ENCODE measurements at places on chromosomes 6 and 20.

DNA sequence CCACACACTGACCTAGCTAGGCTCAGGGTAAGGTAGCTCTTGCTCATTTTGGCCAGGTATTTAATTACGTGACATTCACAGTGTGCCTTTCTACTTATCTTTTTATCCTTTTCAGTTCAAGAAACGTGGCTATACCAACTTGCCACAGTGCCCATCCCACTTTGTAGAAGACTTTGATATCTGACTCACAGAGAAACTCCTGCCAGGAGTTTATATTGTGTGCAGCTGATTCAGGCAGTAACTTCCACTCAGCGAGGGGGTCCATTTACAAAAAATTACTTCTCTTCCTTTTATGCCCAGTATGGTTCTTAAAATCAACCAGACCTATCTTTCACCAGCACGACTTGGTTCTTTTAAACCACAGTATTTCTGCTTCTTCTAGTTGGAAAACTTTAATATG is 75.6 kb downstream of the PRL start:
- no peak for DNase-seq

DNA sequence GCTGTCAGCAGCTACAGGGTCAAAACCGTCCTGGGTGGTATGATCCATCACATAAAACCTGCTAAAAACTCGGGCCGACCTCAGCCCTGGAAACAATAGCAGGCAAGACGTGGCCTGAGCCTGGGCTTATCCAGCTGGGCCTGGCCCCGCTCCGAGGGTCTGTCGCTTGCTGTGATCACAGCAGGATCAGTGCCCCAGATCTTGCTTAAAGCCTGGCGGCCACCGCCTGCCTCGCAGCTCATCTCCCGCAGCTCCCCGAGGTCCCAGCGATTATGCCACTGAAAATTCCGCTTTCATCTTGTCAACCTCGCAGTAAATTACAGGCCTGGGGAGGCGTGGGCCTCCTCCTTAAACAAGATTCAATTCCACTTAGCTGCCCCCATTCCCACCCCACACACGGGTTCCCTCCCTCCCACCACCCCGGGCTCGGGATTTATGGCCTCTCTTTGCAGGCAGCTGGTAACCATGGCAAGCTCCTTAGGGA is 40.1 kb downstream of the CDH22 start:
- DNase-seq: no peak

DNA sequence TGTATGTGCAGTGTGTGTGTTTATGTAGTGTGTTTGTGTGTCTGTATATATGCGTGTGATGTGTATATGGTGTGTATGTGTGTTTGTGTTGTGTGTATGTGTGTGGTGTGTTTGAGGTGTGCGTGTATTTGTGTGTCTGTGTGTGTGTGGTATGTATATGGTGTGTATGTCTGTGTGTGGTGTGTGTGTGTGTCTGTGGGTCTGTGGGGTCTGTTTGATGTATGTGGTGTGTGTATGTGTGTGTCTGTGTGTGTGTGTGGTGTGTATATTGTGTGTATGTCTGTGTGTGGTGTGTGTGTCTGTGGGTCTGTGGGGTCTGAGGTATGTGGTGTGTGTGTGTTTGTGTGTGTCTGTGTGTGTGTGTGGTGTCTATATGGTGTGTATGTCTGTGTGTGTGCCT is 10.8 kb upstream of the MYT1 start:
- no peak for DNase-seq

GRCh38 chr20:37839432-37839827 is 63.5 kb upstream of the VSTM2L start:
- no peak for DNase-seq

- DNase-seq: no peak
Measured at GRCh38 chr6:145271040-145271439, 464.3 kb downstream of the EPM2A start.

- no peak for DNase-seq
Measured at GRCh38 chr6:125957845-125958244, 1.3 kb downstream of the HINT3 start.

DNA sequence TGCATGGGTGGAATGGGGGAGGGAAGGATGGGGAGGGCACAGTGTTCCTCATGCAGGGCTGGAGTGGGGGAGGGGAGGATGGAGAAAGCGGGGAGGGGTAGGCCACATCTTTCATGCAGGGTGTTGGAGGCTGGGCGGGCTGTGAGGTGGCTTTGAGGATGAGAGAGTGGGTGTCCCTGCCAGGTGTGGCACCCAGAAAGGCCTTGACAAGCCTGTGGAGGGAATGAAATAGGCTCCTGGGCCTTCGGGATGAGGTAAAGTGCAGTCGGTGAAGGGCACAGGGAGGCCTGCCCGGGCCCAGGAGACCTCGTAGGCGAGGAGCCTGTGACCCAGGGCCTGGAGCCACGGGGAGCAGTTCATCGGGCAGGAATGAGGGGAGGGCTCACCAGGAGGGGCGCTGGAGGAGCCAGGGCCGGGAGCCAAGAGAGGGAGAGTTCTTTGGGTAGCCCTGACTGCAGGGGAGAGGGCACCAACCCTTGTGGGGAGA is 7.6 kb downstream of the CEBPB start:
- no peak for DNase-seq

DNA sequence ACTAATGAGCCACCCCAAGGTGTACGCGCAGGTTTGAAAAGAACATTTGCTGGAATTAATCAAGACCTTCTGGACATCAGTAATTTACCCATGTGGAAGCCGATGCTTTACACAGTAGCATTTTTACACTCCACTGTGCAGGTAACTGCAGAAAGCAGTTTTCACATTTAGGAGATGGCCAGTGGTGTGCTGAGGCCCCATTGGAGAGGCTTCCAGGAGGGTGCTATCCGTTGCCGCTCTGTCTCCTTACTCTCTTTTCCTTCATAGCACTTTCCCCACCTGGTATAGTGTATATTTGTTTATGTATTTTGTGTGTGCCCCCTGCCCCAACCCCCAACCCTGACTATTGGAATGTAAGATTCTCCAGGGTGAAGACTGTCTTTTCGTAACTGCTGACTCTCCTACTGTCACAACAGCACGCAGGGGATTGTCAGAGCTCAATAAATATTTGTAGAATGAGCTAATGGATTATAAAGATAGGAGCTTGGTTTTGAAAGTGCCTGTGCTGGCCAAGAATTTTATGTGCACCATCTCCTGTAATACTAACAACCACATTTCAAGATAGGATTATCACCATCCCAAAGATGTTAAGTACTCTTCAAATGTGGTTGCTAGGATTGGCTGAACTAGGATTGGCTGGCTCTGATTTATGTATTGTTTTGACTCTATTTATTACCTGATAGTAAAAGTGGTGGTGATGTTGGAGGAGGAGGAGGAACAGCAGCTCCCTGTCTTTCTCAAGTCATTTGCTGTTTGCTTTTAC is 74.0 kb upstream of the GLP1R start:
- no peak for DNase-seq

DNA sequence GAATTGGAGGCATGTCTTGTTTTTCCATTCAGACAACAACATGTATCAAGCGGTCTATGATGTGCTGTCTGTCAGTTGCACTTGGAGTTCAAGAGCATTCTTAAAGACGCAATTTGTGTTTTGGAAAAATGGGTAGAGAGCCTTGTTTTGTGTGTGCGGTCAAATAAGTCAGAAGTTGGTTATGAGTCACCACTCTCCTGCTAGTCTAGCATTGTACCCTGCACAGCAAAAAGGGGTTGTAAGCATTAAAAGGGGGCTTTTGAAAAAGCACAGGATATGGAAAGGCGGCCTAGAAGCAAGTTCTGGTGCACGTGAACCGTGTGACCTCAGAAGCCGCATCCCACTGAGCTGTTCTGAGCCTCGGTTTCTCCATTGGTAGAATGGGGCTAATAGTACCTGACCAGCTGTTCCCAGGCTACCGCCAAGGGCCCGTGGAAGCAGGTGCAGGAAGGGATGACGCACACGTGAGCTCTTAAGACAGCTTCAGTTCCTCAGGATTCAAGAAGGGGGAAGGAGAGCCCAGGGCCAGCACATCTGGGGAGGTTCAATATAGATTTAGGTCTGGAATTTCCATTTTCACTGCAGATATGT is 61.6 kb upstream of the SNX9 start:
- no peak for DNase-seq

GRCh38 chr6:72784581-72784980 is 162.7 kb downstream of the KCNQ5 start:
- no peak for DNase-seq

DNA sequence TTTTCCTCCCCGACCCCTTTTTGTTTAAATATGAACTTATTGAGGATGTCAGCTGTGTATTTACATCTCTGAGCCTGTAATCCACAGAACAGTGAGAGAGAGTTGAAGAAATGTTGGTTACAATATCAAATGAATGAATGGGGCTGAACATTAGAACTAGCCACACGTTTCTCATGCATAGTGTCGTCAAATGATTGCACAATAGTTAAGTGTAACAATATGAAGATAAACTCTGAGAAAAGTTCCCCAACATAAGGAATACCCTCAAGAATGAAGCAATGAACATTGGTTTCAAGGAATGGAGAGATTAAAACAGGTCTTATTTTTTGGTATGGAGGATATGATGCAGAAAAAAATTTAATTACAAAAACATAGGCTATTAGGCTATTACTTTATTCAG is 100.5 kb upstream of the DTNBP1 start:
- no peak for DNase-seq

DNA sequence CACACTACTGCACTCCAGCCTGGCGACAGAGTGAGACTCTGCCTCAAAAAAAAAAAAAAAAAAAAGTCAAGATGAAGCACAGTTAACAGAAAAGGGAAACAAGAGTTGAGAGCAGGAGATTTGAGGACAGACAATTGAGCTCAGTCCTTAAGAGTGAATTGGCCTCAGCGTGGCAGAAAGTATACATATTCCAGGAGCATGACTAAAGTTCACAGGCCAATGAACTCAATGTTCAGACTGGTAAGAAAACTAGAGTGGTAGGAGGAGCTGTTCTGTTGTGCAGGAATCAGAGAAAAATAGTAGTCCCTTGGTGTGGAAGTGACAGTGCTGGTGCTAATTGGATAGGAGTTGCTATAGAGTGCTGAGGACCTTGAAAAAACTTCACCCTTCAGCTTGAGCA is 60.0 kb downstream of the NRN1 start:
- no peak for DNase-seq

DNA sequence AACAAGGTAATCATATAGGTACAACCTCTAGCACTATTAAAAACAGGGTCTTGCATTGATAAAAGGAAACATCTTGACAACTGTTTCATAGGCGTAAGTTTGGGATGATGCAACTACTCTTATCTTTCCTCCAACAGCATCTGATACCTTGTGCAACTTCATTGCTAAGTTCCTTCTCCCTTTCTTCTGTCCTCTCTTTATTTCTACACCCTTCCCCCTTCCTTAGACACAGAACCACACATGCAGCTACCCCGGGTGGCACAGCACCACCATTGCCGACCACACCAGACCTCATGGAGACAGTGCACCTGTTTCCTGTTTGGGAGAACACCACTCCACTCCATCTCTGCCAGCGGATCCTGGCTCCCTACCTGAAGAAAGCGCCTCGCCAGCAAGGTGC is 14.4 kb downstream of the MYB start:
- DNase-seq: no peak

DNA sequence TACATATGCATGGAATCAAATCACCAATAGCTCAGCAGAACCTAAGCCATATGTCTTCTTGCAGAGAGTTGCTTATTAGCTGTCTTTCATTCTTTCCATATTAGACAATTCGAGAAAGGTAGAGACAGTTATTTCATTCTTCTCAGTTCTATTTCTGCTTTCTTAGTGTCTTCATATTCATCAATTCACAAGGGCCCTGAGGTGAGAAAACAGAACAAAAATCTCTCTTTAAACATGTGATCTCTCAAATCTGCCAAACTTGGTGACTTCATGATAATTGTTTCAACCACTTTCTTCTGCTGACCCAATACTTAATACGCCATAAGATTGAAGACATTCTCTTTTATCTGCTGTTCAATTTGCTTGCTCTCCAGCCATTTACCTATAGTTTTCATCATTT is 229.7 kb upstream of the MARCKS start:
- no peak for DNase-seq

DNA sequence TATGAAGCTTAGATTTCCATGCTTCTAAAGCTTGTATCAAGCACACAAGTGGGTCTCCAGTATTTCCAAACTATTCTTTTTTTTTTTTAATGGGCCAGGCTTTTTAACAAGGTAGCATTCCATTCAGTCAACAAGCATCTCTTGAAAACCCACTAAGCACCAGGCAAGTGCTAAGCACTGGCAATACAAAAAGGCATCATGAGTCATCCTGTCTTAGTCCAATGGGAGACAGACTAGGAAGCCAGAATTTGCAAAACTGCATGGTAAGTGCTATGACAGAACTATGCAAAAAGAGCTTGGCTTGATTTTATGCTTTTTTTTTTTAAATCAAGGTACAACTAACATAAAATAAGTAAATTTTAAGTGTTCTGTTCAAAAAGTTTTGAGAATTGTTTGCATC is 109.3 kb upstream of the DST start:
- DNase-seq: no peak

DNA sequence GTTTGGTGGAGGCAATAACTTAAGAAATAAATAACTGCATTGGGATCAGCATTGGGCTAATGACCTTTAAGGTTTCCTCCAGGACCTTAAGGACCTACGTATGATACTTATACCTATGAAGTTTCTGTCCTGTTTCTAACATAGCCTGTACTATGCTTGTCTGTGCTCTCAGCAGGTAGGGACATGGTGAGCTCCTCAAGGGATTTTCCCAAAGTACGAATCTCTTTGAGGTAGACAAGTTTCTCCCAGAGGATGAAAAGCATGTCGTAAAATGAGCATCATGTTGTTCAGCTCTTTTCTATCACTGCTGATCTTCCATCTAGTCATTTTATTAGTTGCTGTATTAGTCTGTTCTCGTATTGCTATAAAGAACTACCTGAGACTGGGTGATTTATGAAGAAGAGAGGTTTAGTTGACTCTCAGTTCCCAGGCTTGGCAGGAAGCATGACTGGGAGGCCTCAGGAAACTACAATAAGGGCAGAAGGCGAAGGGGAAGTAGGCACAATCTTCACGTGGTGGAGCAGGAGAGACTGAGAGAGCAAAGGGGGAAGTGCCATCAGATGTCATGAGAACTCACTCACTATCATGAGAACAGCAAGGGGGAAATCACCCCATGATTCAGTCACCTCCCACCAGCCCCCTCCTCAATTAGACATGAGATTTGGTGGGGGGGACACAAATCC is 77.8 kb upstream of the TGM3 start:
- peak; percentile 13 for DNase-seq

DNA sequence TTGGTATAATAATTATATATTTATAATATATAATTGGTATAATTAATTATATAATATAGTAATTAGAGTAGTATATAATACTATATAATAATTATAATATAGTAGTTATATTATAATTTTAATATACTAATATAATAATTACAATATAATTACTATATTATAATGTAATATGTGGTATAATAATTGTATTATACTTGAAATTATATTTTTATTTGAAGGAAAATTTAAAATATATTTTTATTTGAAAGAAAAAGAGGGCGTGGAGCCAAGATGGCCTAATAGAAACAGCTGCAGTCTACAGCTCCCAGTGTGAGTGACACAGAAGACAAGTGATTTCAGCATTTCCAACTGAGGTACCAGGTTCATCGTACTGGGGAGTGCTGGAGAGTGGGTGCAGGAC is 365.9 kb downstream of the MMUT start:
- DNase-seq: no peak
